Globus pallidus (tissue), 1 donor: ENCODE measurements at places on chromosomes 16 and 17.

DNA sequence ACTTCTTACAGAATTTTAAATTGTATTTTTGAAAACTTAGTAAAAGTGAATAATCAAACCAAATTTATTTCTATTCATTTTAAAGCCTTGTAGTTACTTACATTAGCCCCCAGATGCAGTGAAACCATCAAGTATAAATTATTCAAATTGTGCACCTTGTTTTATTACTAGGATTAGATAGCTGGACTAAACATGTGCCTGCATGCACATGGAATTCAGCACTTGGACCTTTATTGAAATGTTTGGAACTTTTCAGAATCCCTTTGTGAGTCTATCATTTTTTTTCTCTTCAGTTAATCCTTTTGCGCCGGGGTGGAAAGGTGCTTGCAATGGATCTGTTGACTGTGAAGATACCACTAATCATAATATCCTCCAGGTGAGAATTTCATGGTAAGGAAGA is 4.7 kb downstream of the ZPBP2 start:
- no peak for DNase-seq

GRCh38 chr16:22659933-22660332 is 149.2 kb downstream of the NPIPB5 start:
- no peak for DNase-seq

DNA sequence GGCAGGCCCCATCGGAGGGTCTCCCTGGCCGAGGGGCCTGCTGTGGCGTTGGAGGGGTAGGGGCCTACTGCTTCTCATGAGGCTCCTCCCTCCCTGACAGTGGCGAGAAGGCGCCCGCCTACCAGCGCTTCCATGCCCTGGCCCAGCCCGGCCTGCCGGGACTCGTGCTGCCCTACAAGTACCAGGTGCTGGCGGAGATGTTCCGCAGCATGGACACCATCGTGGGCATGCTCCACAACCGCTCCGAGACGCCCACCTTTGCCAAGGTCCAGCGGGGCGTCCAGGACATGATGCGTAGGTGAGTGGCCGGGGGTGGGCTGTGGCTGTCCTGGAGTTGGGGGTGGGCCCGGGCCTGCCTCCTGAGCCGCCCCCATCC is 1.7 kb downstream of the CDT1 start:
- no peak for DNase-seq

GRCh38 chr17:50540560-50541401 is 6.2 kb upstream of the SPATA20 start:
- no peak for DNase-seq

DNA sequence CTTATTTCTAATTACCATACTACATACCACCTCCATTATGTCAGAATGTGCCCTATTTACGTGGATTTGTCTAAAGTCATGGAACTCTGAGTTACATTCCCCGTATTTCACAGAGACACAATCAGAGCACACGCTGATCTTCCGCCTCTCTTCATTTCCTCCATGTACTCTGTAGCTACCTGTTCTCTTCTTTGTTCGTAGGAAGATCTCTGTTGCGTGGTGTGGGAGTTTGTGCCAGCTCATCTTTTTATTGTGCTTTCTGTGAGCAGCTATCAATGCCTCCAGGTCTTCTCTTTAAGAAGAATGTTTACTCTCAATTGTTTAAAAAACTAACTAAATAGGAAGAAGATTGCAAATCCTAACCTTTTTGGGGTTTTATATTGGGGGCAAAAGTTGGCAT is 26.9 kb downstream of the NLRC5 start:
- no peak for DNase-seq

DNA sequence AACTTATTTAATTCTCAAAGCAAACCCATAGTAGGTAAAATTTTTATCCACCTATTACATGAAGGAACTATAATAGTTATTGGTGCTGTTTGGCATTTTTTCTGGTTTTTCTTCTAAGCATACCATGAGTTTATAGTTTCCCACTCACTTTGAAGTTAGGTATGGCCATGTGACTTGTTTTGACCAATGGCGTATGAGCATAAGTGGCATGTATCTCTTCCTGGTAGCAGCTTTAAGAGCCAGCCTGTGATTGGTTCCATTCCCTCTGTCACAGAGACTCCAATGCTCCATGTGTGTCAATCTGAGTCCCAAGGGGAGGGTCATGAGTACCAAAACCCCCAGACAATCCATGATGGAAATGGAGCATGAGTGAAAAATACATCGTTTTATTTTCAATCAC is 282.9 kb upstream of the N4BP1 start:
- no peak for DNase-seq
